ENCODE measurements at places on chromosomes 16 and 17. TPM values are rescaled to one million over a fixed set of nuclear protein-coding genes. Genes with fewer than 3 reads are reported as not detected.

The CCL5 gene
- 1.5 TPM for polyA plus RNA-seq

The SLFN14 gene
- 0.08 TPM for polyA plus RNA-seq

The RAP1GAP2 gene
- polyA plus RNA-seq, result 23.1 TPM

The CAMKK1 gene
- 4.2 TPM for polyA plus RNA-seq

The SEPTIN12 gene
- polyA plus RNA-seq, result 0.57 TPM
